Activated CD8-positive, alpha-beta memory T cell treated with anti-CD3 and anti-CD28 coated beads, Interleukin-2, amount 50 U/mL, for 4 hours (primary cell): ENCODE measurements at places on chromosomes 13 and 19.

DNA sequence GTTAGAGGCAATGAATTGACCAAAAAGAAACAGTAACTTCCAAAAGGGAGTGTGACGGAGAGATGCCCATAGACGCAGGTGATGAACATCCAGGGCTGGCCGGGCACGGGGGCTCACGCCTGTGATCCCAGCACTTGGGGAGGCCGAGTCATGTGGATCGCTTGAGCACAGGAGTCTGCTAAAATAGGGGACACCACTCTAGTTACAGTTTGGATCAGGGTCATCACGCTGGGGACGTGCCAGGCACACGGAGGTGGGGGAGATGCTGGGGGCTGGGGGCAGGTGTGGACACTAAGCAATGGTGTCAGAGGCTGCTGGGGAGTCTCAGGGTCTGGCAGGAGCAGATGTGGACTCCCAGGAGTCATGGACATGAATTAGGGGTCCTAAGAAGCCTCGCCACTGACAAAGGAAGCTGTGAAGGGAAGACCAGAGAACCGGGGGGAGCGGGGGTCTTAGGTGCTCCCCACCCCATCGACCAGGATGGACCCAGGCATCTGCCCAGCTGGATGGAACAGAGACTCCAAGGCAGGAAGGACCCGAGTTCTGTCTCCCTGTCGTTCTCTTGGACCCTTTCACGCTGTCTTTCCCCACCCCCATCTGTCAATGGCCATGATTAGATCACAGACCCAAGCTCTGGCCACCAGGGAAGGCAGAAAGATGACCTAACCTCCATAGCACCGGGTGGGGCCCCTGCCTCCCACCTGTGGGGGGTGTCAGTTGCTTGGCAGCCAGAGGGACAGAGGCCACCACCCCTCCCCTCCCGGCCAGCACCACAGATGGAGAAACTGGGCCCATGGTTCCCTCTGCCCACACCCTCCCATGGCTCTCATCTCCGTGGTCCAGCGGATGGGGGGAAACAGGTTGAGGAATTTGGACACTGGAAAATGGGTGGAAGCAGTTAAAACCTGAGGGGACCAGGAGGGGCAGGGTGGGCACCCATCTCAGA lies 19.6 kb downstream of the CCDC8 start:
- no peak for DNase-seq

- no peak for DNase-seq
Measured at GRCh38 chr13:95221971-95222732, 79.1 kb downstream of the ABCC4 start.

- peak; percentile 66 for DNase-seq
Measured at GRCh38 chr19:38877781-38878574, at the start of gene RINL. Gene RINL, minus strand, starts transcription at chr19:38878275. Its CDS starts 1,533 bp downstream, at chr19:38876742.

- DNase-seq, result no peak
Measured at GRCh38 chr13:27977476-27978300, 8.6 kb upstream of the CDX2 start.

GRCh38 chr13:21657538-21657937 lies 13.3 kb upstream of the FGF9 start:
- no peak for DNase-seq

GRCh38 chr13:52022356-52022755 lies 2.1 kb upstream of the UTP14C start:
- no peak for DNase-seq

DNA sequence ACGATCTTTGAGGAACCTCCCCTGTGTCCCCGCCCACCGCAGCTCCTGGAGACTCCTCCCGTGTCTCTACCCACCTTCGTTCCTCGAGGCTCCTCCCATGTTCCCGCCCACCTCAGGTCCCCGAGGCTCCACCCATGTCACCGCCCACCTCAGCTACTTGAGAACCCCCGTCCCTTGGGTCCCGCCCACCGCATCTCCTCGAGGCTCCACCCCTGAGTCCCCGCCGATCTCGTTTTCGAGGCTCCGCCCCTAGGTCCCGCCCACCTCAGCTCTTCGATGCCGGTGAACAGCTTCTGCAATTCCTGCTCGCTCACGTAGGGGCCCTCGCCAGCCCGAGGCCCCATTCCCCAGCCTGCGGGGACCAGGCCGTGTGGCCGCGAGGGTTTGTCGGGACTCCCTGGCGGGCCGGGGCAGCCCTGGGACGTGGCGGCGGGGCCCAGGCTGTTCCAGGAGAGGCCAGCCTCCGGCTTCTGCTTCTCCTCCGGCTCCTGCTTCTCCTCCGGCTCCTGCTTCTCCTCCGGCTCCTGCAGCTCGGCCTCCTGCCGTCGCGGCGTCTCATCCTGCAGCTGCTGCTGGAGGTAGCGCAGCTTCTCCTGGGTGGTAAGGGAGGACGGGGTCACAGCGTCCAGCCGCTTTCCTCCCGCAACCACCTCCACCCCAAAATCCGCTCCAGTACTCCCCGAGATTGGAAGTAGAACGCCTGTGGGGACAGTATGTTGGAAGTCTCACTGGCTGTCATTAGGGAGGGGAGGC lies 16.7 kb downstream of the TSKS start:
- DNase-seq, result peak; percentile 36

GRCh38 chr13:103996733-103997132 lies 930.5 kb upstream of the SLC10A2 start:
- no peak for DNase-seq

DNA sequence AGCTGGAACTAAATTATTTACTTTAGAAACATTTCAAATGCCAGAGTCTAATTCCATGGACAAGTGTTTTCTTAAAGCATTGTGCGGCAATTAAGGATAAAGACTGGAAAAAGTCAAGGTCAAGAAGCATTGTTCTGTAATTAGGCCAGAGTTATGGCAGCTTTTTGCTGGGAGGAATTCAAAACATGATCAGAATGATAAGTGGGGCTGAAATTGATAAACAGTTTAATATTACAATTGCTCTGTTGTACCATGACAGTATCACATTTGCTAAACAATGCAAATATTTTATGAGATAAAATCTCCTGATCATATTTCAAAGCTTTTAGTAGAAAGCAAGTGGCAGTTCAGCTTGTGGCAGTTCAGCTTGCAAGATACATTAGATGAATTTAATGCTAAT lies 513.7 kb downstream of the GPC6 start:
- no peak for DNase-seq

GRCh38 chr13:75963302-75963701 lies 327.2 kb downstream of the LMO7 start:
- no peak for DNase-seq

DNA sequence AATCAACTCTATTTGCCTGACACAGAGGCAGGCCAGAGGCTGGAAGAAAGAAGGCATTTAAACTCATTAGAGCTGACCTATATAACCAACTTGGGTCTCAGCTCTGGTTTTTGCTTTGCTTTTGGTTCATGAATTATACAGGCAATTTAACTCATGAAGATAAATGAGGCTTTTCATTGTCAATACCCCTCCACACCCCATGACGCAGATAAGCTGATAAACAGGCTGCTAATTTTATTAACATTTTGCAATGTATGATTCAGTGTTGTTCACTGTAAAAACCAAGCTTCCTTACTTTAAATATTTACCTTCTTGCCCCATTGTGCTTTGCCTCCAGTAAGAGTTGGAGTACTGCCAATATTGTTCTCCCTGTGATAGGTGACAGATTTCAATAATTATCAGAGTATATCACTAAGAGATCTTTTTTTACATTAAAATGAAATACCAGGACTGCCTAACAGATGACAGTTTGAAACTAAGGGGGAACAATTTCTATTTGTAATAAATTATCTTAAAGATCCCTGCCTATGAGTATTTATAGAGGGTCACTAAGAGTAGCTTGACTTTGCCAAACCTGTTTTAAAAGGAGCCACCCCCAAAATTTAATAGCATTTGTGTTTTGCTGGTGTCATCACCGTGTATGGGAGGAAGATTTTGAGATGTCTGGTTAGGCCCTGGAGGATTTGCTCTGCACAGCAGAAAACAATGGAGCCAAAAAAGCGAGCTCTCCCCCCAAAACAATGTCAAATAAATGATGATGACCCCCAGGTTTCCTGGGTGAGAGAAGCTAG lies 472.7 kb upstream of the NBEA start:
- no peak for DNase-seq

- no peak for DNase-seq
Measured at GRCh38 chr19:15721268-15721667, 6.6 kb upstream of the OR10H2 start.

GRCh38 chr13:39866722-39867121 lies 211.3 kb downstream of the COG6 start:
- DNase-seq, result no peak

DNA sequence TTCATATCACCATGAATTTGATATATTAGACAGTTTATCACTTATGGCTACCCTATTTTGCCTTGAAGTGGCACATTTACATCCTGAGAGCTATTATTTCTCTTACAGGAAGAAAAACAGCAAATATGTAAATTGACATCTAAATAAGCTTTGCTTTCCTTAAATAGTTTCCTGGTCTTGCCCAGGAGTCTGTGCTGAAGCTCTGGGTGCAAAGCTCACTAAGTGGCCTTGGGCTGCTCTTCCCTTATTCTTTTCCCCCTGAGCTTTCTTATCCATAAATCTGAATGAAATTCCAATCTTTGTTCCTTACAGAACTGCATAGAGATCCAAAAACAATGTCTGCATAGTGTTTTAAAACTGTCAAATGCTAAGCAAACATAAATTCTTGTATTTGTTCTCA lies 56.3 kb downstream of the TNFSF13B start:
- DNase-seq, result no peak

DNA sequence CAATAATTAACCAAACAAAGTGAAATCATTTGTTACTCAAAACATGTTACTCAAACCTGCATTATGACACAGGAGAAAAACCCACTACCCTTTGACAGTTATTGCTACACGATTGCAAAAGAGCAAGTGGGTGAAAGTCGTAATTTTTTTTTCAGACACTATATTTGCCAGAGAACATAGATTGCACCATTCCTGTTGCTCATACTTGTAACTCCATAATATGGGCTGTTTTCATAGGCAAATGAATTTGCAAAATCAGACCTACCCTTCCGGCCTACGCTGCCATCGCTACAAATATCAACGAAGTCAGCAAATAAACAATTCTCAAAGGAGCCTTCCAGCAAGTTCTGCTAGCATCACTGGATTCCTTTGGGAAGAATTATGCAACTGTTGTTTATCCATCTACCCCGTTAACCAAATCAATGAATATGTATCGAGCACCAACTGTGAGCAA lies 396.5 kb downstream of the IRS2 start:
- no peak for DNase-seq

DNA sequence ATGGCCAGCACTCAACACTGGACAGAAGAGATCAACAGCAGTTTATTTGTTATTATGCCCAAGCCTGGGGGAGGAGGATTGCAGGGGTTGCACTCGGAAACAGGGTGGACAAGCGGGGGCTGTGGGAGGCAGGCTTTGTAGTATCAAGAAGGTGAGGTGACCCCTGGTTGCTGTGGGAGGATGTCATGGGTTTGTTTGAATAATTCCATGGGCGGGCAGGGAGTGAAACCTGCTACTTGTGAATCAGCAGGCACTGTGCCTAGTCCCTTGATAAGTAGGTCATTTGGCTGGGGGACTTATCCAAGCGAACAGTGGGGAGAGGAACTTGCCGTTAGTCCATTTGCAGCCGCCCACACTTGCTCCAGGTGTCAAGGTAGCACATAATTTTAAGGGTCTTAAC lies 84.4 kb upstream of the KCTD15 start:
- no peak for DNase-seq

- no peak for DNase-seq
Measured at GRCh38 chr19:44883922-44884321, 7.1 kb upstream of the TOMM40 start.

DNA sequence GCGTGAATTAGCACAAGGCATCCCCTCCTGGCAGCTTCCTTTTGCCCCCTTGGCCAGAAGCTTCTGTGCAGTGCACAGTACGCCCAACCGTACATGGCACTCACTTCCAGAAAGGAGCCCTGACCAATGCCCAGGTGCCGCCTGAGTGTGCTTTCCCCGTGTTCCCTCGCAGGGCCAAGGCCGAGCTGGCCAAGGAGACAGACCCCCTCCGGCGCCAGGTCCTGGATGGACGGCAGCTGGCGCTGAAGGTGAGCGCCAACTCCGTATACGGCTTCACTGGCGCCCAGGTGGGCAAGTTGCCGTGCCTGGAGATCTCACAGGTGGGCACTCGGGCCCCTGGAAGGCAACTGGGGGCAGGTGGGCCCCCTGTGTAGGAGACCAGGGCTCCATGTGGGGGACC lies 9.4 kb upstream of the SPIB start:
- DNase-seq, result no peak

DNA sequence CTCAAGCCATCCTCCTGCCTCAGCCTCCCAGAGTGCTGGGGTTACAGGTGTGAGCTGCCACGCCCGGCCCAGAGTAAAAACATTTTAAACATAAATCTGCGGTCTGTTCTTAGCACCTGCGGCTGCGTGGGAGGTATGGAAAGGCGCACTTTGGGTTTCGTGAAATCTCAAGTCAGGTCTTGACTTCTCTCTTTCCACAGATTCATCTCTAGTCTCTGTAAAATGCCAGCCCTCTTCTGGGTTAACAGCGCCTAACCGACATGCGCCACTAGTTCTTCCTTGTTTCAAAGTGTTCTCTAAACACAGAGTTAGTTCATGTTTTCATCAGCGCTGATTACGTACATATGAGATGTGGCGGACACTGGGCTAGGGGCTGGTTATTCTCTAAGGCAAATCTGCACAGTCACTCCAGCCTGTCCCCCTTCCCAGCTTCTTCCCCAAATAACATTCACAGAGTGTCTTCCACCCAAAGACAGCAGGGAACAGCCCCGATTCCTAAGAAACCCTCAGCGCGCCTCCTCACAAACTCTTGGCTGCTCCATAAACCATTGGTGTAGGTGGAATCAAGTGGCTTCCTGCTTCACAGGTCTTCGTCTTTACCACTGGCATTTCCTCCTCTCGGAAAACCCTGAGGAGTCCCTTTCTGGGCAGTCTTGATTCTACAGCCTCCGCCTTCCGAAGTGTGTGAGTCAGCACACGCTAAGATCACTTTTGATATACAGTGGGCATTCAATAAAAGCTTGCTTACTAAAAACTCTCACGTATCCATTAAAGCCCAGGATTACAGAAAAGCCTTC lies 1.4 kb downstream of the PARP4 start:
- DNase-seq, result peak; percentile 62

DNA sequence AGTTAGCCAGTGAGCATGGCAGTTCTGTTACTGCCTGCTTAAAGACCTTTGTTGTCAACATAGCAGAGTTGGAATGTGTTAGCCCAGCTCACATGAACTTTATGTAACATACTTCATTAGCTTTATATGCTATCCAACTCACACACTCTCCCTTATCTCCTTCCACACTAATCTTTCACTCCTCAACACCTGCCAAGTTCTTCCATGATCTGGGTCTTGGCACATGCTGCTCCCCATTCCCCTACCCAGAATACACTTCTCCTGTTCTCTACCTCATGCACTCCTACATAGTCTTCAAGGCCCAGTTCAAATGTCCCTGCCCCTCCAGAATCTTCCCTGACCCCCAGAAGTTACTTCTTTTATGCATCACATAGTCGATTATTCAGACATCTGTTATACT lies 179.3 kb downstream of the KATNAL1 start:
- no peak for DNase-seq

GRCh38 chr19:38596057-38596981 lies 21.4 kb downstream of the MAP4K1 start:
- no peak for DNase-seq

GRCh38 chr13:51999510-51999911 lies 11.7 kb downstream of the ATP7B start:
- no peak for DNase-seq

GRCh38 chr13:112112534-112113276 lies 45.8 kb downstream of the SOX1 start:
- no peak for DNase-seq
